GM06990 (cell line): ENCODE measurements at places on chromosomes 1 and 21.

- DNase-seq: no peak
Observed at GRCh38 chr1:208149776-208150514, 94.2 kb downstream of the PLXNA2 start.

DNA sequence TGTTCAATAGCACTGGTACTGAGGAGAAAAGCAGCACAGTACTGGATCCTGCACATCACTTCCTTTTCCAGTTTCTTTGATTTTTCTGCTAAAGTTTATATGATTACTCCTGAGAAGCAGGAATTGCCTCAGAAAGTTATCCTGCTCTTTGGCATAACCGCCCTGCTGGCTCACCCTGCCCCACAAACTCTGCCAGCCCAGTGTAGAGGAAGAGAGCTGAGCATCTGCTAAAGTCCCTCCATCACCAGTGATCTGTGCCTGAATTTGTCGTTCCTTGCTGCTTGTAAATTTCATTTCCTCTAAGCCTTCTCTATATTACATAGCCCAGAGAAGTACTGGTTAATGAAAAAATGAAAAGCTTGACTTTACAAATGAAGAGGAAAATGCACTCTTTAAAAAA is 87.0 kb upstream of the C1orf21 start:
- DNase-seq: no peak

- DNase-seq: no peak
Observed at GRCh38 chr1:209807509-209807908, 1.6 kb upstream of the IRF6 start.

DNA sequence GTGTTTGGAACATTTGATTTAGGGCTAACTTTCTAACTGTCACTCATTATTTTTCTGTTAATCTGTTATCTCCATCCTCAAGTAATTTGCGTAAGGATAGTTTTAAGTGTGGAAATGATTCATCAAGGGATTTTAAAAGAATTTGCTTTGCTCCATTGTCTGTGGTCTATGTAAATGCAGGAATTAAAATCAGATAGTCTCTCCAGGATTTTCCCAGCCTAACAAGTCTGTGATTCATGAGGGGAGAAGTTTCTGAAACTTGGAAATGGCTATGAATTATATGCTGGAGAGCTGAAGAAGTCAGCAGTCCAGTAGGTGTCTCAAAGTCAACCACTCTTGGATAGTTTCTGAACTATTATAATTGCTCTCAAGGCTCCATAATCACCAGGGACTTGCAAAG is 264.5 kb downstream of the MRPL39 start:
- no peak for DNase-seq

DNA sequence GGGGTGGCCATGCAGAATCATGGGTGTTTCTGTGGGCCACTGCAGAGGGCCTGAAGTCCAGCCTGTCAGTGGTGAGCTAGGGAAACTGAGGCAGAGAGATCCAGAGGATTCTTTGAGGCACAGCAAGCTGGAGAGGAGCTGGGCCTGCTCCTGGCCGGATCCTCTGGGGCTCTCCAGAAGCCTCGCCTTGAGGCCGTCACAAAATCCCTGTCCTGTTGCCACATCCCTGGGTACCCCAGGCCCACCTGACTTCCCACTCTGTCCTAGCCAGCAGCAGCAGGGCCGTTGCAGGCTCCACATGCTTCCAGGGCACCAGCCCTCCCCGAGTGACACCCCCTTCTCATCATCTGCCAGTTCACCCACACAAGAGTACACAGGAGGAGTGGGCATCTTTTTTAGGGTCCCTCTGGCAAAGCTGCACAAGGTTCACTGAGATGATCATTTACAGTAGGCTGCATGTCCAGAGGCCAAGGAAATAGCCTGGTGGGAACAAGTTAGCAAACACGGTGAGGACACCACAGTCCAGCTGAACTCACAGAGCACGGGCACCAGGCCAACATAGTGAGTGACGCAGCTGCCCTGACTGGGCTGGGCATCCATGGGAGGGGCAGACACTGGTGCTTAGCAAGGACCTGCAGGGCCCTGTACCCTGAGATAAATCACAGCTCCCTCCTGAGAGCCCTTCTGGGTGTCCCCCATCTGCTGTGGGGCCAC is 25.1 kb upstream of the TSPEAR start:
- DNase-seq: no peak

DNA sequence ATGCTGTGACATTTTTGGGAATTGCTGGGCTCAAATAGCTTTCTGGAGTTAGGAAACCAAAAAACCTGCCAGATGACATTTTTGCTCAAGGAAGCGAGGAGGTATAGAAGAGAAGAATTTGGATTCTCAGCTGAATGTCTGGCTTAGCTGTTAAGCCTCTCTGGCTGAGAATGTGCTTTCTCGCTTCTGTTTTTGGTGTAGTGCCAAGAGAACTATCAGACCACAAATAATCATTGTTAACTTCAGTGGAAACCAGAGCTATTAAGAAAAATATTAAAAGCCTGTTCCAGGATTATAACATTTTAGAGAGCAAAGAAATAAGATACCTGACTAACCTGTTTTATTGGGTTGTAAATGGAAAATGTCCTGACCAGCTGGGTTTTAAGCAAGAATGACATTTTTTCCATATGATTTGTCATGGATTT is 39.5 kb upstream of the DIPK1A start:
- DNase-seq: no peak
